Endothelial cell of umbilical vein (primary cell): ENCODE measurements at places on chromosomes 1 and 21. TPM values are rescaled to one million over a fixed set of nuclear protein-coding genes. Genes with fewer than 3 reads are reported as not detected.

Gene ALX3
- not detected in 2 replicates for total RNA-seq

GRCh38 chr1:243738020-243738419 is 112.0 kb downstream of the AKT3 start:
- H3K4me3 ChIP-seq, result no peak overlapping the region
- DNase-seq, result no peak
- peaks cover under 1% of the 10 kb centered on the region for H3K4me1 ChIP-seq
- H3K27ac ChIP-seq, result no peak overlapping the region

DNA sequence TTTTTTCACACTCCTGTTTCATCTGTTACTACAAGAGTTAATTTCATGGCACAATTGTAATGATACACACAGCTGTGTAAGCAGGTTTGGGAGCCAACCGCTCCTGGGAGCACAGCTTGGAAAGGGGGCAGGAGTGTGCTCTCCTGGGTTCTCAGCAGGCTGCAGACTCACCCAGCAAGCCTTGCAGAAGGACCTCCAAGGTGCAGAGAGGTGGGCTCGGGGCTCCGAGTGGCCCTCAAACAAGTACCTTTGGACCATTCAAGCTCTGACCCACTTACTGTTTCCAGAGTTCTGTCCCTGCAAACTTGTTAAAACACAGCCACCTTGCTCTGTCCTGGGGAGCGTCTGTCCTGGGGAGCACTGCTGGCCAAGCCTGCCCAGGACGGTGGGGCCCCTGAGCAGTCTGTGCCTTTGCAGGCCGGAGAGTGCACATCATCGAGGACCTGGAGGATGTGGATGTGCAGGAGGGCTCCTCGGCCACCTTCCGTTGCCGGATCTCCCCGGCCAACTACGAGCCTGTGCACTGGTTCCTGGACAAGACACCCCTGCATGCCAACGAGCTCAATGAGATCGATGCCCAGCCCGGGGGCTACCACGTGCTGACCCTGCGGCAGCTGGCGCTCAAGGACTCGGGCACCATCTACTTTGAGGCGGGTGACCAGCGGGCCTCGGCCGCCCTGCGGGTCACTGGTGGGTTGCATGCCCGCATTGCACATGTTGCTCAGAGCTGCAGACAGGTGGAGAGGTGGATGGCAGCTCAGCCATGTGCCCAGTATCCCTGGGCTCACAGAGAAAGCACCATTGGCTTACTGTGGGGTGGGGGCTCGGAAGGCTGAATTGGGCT is 78.0 kb downstream of the OBSCN start:
- H3K27me3 ChIP-seq, result no peaks in the 10 kb centered on the region
- no peak for DNase-seq
- H3K4me3 ChIP-seq, result no peak overlapping the region
- no peak overlapping the region for H3K27ac ChIP-seq

DNA sequence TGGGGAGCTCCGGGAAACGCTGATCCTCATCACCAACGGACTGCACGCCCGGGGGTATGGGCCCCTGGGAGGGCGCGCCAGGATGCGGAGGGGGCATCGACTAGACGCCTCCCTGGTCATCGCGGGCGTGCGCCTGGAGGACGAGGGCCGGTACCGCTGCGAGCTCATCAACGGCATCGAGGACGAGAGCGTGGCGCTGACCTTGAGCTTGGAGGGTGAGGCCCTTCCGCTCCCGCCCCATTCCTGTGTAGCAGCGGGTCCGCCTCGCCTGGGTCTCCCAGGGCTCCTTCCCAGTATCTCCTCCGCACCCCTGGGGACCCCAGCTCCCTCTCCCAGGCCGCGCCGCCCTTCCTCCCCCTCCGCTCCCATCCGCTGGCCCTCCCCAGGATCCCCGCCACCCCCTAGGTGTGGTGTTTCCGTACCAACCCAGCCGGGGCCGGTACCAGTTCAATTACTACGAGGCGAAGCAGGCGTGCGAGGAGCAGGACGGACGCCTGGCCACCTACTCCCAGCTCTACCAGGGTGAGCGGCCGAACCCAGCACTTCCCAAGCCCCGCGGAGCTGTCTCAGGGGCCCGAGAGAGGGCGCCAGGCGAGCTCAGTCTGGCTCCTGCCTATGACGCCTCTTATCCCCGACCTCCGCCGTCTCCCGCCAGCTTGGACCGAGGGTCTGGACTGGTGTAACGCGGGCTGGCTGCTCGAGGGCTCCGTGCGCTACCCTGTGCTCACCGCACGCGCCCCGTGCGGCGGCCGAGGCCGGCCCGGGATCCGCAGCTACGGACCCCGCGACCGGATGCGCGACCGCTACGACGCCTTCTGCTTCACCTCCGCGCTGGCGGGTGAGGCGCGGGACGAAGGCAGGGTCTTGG is 5.0 kb downstream of the HAPLN2 start:
- H3K27ac ChIP-seq, result no peak overlapping the region
- no peaks in the 10 kb centered on the region for H3K36me3 ChIP-seq
- DNase-seq, result peak; percentile 34

GRCh38 chr1:211305044-211305443 is 21.6 kb upstream of the TRAF5 start:
- H3K27ac ChIP-seq, result no peak overlapping the region
- H3K4me3 ChIP-seq, result no peak overlapping the region
- no peaks in the 10 kb centered on the region for H3K27me3 ChIP-seq
- peaks cover 6% of the 10 kb centered on the region for H3K36me3 ChIP-seq
- DNase-seq, result no peak

Gene SH2D5
- total RNA-seq, result 1.0 and 2.4 TPM in 2 replicates

DNA sequence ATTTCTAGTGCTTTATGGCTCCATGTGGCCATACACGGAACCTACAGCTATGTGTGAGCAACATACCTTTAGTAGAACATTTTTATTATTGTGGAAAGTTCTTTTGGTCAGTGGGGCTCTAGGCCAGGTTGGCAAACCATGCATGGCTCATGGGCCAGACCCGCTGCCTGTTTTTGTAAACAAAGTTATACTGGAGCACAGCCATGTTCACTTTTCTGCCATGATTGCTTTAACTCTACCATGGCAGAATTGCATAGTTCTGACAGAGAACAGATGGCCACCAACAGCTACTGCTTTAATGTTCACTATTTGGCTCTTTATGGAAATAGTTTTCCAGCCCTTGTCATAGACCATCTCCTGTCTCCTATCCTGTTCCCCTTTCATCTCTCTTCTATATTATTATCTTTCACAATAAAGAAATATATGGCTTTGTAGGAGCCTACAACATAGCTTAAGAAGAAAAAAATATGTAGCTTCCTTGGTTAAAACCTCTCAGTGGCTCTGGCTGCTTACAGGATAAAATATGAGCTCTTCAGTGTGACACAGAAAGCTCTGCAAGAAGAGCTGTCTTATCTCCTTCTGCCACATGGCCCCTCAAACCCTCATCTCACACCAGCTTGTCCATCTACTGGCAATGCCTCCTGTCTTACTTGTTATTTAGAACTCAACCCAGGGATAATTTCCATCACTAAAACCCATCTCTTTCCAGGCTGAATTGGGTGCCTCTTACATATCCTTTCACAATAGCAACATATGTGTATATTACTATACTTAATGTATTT is 54.6 kb upstream of the RWDD3 start:
- no peak overlapping the region for H3K27ac ChIP-seq
- H3K4me1 ChIP-seq, result no peaks in the 10 kb centered on the region
- no peaks in the 10 kb centered on the region for H3K36me3 ChIP-seq

Gene S100A14
- 0.35 TPM in 1 of 2 replicates, not detected in the other for total RNA-seq

- no peaks in the 10 kb centered on the region for H3K27me3 ChIP-seq
- no peak overlapping the region for H3K4me3 ChIP-seq
- DNase-seq, result no peak
- no peak overlapping the region for H3K27ac ChIP-seq
- H3K36me3 ChIP-seq, result no peaks in the 10 kb centered on the region
Observed at GRCh38 chr1:56216218-56216617, 363.1 kb downstream of the PLPP3 start.

- no peak overlapping the region for H3K4me3 ChIP-seq
- H3K4me1 ChIP-seq, result peaks cover 14% of the 10 kb centered on the region
- H3K27ac ChIP-seq, result no peak overlapping the region
- DNase-seq, result no peak
- H3K27me3 ChIP-seq, result no peaks in the 10 kb centered on the region
Observed at GRCh38 chr1:60878323-60878722, 204.0 kb upstream of the NFIA start.

DNA sequence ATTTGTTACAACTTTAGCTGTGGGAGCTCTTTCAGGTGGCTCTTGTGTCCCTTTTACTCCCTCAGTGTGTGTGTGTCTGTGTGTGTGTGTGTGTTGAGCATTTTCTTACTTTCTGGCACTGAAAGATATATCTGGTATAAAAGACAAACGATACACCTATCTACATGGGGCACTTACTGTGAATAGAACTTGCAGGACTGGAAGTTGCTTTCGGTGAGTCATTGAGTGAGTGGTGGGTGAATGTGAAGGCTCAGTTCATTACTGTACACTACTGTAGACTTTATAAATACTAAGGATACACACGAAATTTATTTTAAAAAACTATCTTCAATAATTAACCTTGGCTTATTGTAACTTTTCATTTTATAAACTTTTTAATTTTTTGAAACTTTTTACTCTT is 38.7 kb downstream of the BTBD8 start:
- H3K27ac ChIP-seq, result no peak overlapping the region
- peaks cover 11% of the 10 kb centered on the region for H3K4me1 ChIP-seq
- H3K27me3 ChIP-seq, result no peaks in the 10 kb centered on the region
- H3K4me3 ChIP-seq, result no peak overlapping the region
- no peaks in the 10 kb centered on the region for H3K36me3 ChIP-seq

- H3K27ac ChIP-seq, result no peak overlapping the region
- no peak overlapping the region for H3K4me3 ChIP-seq
- H3K36me3 ChIP-seq, result no peaks in the 10 kb centered on the region
- H3K4me1 ChIP-seq, result no peaks in the 10 kb centered on the region
Observed at GRCh38 chr1:179342740-179343404, 22.9 kb upstream of the AXDND1 start.

DNA sequence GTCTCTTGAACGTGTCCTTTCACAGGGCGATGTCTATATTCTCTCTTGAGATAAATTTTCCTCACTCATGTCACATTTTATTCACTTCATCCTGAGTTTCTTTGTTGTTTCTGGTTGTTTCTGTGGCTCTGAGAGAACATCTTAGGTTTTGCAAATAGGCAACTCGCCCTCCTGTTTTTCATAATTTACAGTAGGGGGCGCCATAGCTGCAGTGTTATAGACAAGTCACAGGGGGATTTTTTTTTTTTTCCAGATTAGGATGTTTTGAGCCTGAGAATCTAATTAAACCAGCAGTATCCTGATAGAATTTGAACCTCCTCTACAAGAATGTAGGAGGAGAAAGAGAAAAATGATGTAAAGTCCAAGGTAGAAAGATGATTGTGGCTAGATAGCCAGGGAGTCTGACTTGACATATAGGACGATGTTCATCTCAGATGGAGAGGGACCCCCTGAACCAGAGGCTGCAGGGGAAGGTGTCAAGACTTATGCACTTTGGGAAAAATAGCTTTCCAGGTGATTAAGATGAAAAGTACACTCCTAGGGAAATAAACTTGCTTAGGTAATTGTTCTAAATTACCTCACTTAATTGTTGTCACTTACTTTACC is 76.3 kb downstream of the ZP4 start:
- no peak for DNase-seq
- no peak overlapping the region for H3K27ac ChIP-seq
- no peaks in the 10 kb centered on the region for H3K36me3 ChIP-seq
- H3K27me3 ChIP-seq, result no peaks in the 10 kb centered on the region
- H3K4me1 ChIP-seq, result no peaks in the 10 kb centered on the region
- no peak overlapping the region for H3K4me3 ChIP-seq

Gene SAMSN1
- 5.3 and 8.0 TPM in 2 replicates for total RNA-seq

- H3K4me3 ChIP-seq, result no peak overlapping the region
- H3K27ac ChIP-seq, result no peak overlapping the region
- H3K36me3 ChIP-seq, result no peaks in the 10 kb centered on the region
- DNase-seq, result no peak
- H3K27me3 ChIP-seq, result no peaks in the 10 kb centered on the region
- H3K4me1 ChIP-seq, result peaks cover 26% of the 10 kb centered on the region
Observed at GRCh38 chr1:207935166-207935583, 24.2 kb upstream of the CD34 start.

Gene LCE1F
- not detected in 2 replicates for total RNA-seq

- DNase-seq, result peak; percentile 70
- peaks cover 37% of the 10 kb centered on the region for H3K4me1 ChIP-seq
- H3K27ac ChIP-seq, result peak overlapping the region; percentile 59
- peaks cover 11% of the 10 kb centered on the region for H3K36me3 ChIP-seq
Observed at GRCh38 chr21:25895565-25896205, 160.9 kb downstream of the GABPA start.

Gene MYBPHL
- not detected in 2 replicates for total RNA-seq

- no peak for DNase-seq
- no peak overlapping the region for H3K27ac ChIP-seq
- peaks cover 2% of the 10 kb centered on the region for H3K27me3 ChIP-seq
- H3K36me3 ChIP-seq, result no peaks in the 10 kb centered on the region
Observed at GRCh38 chr1:33121728-33122127, 40.8 kb downstream of the AZIN2 start.

DNA sequence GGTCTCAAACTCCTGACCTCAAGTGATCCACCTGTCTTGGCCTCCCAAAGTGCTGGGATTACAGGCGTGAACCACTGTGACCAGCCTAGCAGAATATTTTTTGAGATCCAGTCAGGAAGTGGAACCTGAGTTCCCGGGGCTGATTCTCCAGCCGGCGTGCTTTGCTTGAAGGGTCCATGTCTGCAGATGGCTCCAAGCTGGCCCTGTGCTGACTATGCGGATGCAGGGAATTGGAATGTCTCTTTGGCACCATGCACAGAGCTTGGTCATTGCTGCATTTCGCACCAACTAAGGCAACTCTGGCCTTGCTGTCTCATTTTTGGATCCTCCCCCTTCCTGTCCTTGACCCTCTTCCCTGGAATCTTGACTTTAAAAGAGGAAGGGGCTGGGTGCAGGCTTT is 28.1 kb downstream of the ARHGEF10L start:
- no peaks in the 10 kb centered on the region for H3K4me1 ChIP-seq
- H3K36me3 ChIP-seq, result no peaks in the 10 kb centered on the region
- no peaks in the 10 kb centered on the region for H3K27me3 ChIP-seq
- DNase-seq, result no peak
- no peak overlapping the region for H3K4me3 ChIP-seq

DNA sequence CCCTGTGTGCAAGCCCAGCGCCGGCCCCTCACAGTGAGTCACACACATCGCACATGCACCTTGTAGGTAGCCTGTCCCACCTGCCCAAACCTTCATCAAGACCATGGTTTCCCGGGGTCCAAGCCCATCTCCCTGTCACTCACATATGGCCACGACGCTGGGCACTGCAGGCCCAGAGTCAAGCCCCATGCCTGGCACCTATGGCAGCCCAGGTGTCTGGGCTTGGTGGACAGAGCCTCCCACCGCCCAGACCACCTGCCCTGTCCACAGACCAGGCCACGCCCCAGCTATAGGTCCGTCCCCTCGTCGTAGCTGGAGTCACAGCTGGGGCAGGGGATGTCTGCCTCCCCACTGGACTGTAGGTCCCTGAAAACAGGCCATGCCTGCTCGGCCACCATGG is 48.2 kb downstream of the MEGF6 start:
- no peak overlapping the region for H3K27ac ChIP-seq
- H3K27me3 ChIP-seq, result no peaks in the 10 kb centered on the region
- DNase-seq, result no peak
- no peaks in the 10 kb centered on the region for H3K36me3 ChIP-seq
